Bladder microvascular endothelial cell (primary cell): ENCODE measurements at places on chromosomes 3 and 15. TPM values are rescaled to one million over a fixed set of nuclear protein-coding genes. Genes with fewer than 3 reads are reported as not detected.

RASGRF1 gene
- 0.63 TPM in 1 of 2 replicates, not detected in the other for total RNA-seq

CTXN2 gene
- not detected in 2 replicates for total RNA-seq

TM6SF1 gene
- 19.6 and 70.5 TPM in 2 replicates for total RNA-seq

DUOXA2 gene
- not detected in 2 replicates for total RNA-seq

TMEM40 gene
- under 0.01 TPM in 1 of 2 replicates, not detected in the other for total RNA-seq

CCNDBP1 gene
- 69.1 and 102 TPM in 2 replicates for total RNA-seq

C3orf49 gene
- total RNA-seq = not detected in 2 replicates

CLDN18 gene
- not detected in 2 replicates for total RNA-seq

DNAH12 gene
- under 0.01 and 0.16 TPM in 2 replicates for total RNA-seq

DLL4 gene
- total RNA-seq = 47.4 and 116 TPM in 2 replicates

LYSMD4 gene
- 9.7 and 10.1 TPM in 2 replicates for total RNA-seq

ZNF717 gene
- 5.8 and 15.9 TPM in 2 replicates for total RNA-seq
